ENCODE measurements at places on chromosomes 3 and 15.

DNA sequence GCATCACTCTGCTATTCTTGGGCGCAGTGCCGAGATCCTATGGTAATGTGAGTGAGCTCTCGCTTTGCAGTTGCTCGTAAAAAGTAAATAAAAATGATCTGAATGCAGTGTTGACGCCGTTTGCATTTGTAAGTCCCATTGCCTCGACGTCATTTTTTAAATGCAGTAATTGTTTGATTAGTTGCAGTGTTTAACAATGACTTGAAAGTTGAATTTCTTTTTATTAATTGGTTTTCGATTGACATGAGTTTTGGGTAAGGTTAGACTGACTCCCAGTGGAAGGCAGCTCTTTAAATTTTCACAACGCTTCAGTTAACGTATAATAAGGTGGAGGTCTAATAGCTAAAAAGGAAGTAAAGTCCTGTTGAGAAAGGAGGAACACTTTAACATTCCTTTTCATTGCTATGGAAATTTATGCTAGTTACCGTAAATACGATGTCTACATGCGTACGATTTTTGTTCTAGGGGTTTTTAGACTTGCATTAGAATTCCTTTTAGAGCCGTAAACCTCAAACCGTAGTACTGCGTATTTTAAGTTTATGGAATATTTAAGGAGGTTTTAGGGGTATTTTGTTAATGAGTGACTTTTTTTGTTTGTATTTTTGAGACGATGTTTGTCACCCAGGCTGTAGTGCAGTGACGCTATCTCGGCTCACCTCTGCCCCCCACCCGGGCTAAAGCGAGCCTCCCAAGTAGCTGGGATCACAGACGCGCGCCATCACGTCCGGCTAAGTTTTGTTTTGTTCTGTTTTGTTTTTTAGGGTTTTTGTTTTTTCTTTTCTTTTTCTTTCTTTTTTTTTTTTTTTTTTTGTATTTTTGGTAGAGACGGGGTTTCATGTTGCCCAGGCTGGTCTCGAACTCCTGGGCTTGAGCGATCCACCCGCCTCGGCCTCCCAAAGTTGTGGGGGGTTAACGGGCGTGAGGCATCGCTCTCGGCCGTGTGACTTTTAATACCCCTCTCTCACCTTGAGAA lies 1.4 kb downstream of the MORF4L1 start:
- peak; percentile 55 for DNase-seq

GRCh38 chr15:60118146-60118545 lies 114.0 kb downstream of the FOXB1 start:
- no peak for DNase-seq

DNA sequence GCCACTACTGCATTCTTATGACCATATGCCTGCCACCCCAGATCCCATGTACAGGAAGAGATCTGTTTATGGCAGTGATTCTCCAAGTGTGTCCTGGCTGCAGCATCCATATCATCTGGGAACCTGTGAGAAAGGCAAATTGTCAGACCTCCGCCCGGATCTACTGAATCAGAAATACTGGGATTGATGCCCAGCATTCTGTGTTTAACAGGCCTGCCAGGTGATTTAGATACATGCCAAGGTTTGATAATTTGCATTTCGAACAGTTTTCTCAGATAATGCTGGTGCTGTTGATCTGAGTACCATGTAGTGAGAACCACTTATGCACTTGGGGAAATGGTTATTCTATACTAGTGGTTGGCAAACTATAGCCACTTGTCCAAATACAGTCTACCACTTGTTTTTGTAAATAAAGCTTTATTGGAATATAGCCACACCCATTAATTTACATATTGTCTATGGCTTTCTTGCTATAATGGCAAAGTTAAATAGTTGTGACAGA lies 165.4 kb downstream of the SSR3 start:
- DNase-seq, result peak; percentile 15

- no peak for DNase-seq
These were observed 1.4 kb downstream of the MGLL start for GRCh38 chr3:127820826-127821313.

- DNase-seq, result no peak
These were observed 23.6 kb upstream of the CAV3 start for GRCh38 chr3:8709801-8710507.

DNA sequence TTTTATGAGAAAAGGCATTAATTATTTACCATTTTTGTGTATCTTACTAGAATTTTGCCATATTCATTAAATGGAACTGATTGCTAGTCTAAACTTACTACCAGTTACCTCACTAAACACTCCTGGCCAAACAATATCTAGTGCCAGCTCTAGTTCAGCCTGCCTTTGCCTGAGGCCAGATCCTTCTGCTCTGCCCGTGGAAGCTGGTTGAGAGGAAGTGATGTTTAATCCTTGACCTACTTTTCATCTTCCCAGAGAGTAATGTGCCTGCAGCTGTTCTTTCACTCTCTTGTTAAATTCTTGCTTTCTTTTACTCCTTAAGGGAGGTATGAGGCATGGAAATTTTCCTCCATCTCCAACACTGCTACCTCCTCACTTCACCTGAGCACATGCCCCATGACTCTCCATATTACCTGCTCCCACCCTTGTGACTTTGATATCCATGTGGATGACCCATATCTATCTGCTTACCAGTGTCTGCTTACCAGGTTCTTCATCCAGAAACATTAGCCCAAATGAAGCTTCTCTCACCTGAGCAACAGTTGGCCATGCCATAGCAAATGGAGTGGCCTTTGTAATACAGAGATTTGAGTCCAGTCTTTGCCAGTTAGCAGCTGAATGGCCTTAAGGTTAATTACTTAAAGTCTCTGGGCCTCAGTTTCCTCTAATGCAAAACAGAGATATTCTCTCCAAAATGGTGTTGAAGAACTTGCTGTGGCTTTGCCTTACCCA lies 53.4 kb downstream of the UBE2E1 start:
- peak; percentile 7 for DNase-seq

DNA sequence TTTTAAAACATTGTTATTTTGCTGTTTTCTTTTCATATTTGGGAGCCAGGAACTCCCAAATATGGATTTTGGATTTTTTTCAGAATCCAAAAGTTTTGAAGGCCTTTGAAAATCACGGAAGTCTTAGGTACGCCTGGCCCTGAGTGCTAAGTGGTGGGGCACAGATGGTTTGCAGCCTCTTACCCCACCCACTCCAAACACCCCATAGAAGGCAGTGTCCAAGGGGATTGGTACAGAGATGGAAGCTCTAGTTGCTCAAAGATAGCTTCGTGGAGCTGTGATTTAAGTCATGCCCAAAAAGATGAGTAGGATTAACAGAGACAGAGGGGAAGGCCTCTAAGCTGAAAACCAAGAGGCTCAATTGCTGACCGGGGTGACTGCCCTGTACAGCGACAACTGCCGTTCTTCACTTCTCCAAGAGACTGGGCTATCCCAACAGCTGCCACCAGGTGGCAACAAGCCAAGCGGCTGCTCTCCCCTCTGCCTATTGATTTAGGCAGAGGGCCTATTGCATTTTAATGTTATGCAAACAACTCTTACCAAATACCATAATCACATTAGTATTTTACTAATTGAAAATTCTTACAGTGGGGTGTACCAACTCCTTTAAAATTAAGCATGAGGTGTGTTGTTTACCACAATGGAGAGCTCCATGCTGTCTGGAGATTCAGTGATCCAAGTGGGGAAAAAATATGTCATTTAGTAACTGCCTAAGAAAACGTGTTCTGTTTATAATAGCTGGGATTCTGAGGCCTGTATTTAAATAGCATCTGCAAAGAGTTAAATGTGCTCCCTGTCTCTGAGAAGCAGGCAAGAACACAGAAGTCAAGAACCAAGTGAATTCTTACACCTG lies 64.0 kb upstream of the C15orf61 start:
- DNase-seq, result peak; percentile 60

- DNase-seq, result no peak
These were observed 541.1 kb downstream of the MECOM start for GRCh38 chr3:169122416-169122815.

DNA sequence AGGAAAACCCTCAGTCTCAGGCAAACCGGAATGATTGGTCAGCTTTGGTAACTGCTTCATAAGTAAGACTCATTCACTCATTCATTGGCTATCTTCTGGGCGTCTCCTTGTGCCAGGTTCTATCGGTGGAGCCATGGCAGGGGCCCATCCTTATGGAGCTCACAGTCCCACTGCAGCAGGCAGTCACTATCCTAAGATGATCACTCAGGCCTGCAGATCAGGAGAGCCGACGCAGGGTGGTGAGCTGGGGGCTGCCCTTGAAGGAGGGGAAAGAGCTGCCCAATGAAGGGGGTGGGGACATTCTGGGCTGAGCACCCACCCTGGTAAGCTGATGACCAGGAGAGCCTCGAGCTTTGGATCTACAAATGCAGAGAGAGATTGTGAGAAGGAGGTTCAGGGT lies 20.5 kb upstream of the FGD5 start:
- no peak for DNase-seq

DNA sequence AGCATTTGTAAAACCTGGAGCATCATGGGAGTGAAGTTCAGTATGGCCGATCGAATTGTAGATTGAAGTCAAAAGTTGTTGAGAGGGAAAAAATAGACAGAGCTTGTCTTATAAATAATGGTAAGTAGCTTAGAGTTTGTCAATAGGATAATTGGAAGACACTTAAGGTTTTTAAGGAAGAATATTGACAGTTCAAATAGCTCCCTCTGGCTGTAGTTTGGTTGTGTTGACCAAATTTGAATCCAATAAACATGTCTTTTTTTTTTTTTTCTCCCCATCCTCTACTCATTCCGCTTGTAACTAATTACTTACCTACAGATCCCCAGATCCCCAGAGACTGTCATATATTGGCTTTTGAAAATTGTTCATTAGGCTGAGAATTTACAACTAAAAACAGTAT lies 677.0 kb downstream of the AGBL1 start:
- no peak for DNase-seq

Data from hippocampal formation (tissue), 2 donors.